EL (cell line): ENCODE measurements at places on chromosomes 13 and 19.

GRCh38 chr13:91565296-91565695 is 166.9 kb downstream of the GPC5 start:
- DNase-seq, result no peak

- DNase-seq, result peak; percentile 78
Observed at GRCh38 chr19:18809149-18809868, 18.2 kb upstream of the COMP start.

- DNase-seq, result peak; percentile 3
Observed at GRCh38 chr13:105441051-105441750, 1094.3 kb downstream of the EFNB2 start.

DNA sequence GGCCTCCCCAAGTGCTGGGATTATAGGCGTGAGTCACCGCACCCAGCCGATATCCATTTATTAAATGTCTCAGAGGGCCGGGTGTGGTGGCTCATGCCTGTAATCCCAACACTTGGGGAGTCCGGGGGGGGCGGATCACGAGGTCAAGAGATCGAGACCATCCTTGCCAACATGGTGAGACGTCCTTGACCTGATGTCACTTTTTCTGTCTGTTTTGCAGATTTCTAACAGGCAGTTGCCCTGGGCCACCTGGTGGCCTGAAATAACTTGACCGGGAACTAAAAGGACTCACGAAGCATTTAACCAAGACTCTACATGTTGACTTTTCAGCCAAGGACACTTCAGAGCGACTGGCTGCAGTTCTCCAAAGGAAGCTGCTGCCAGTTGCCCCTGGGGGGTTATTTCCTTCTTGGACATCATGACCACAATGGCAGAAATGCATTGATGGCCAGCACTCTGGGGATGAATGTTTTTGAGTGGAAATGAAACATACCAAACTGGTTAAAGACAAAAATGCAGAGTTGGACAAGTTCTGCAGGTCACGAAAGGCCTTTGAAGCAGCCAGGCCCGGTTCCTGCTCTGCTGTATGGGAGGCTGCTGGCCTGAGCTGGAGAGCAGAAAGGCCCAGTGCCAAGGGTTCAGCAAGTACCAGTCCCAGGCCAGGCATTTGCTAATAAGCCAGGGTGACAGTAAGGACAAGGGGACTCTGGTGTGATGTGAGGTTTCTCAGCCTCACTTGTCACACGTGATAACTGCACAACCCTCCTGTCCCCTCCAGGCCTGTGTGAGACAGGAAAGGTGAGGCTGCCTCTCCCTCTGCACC is 8.3 kb downstream of the ZNF837 start:
- no peak for DNase-seq
